ENCODE measurements at places on chromosomes 13 and 19.
A peak's percentile ranks its signal among the peaks of the same experiment; 100 is the strongest.

DNA sequence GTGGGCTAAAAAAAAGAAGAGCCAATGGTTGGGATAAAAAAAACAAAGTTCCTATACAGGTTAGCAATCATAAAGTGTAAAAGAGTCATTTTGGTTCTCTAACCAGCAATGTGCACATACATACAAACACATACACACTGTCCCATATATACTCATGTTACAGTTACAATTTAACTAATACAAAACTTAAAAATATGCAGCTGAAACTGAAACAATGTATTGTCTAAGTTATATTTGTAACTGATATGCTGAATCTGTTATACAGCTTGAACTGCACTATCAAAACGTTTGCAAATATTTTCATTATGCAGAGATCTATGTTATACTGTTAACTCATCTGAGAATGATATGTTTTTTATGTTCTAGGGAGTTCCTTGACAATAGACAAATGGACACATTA lies 173.7 kb downstream of the KLF12 start:
- DNase-seq = no peak

- no peak for DNase-seq
Observed at GRCh38 chr19:50000841-50001557, 24.2 kb downstream of the VRK3 start.

GRCh38 chr13:19959141-19959830 lies 759 bp downstream of the ZMYM2 start:
- peak; percentile 7 for DNase-seq

GRCh38 chr13:77807431-77808135 lies 110.1 kb downstream of the SLAIN1 start:
- DNase-seq = no peak

GRCh38 chr13:72737033-72737432 lies 9.3 kb downstream of the BORA start:
- DNase-seq = no peak

GRCh38 chr19:42420055-42420544 lies 7.1 kb downstream of the LIPE start:
- no peak for DNase-seq

DNA sequence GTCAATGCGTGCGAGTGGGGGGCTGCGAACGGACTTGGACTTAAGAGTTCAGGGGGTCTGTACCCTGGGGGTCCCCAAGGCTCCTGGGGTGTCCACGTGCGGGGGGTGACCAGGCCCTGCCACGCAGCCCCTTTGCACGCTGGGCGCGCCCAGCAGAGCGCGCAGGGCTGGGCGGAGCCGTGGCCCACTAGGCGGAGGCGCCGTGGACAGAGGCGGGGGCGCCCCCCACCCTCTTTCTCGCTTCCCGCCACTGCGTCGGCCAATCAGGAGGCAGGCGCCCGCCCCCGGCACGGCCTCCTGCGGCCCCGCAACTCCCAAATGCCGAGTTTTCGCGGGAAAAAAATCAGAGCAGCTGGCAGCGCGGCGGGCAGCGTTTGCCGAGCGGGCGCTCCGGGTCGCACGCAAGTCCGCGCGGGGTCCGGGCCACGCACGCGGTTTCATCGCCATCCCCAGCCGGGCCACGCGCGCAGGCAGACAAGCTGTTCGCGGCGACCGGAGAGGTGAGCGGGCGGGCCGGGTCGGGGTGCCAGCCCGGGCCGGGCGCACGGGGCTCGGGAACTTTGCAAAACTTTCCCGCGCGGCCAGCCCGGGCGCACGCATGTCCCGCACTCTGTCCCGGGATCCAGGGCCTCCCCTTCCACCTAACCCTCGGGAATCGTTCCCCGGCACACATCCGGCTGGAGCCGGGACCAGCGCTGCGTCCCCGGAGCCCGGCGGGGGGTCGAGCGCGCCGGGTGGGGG lies at the start of gene UHRF1:
Gene UHRF1, plus strand, starts transcription at position 346 of the 741 bp plus-strand sequence. CDS start 1,385 bp downstream, outside the sequence.
- no peak for DNase-seq

GRCh38 chr13:113152984-113153809 lies 5.3 kb upstream of the PROZ start:
- no peak for DNase-seq

- no peak for DNase-seq
Observed at GRCh38 chr19:44912854-44913253, 1.6 kb upstream of the APOC1 start.

- DNase-seq = no peak
Observed at GRCh38 chr13:66778461-66778860, 451.7 kb downstream of the PCDH9 start.

GRCh38 chr13:24503379-24503696 lies 9.2 kb downstream of the PARP4 start:
- DNase-seq = no peak

- DNase-seq = no peak
Observed at GRCh38 chr13:109118521-109118920, 489.1 kb downstream of the MYO16 start.

DNA sequence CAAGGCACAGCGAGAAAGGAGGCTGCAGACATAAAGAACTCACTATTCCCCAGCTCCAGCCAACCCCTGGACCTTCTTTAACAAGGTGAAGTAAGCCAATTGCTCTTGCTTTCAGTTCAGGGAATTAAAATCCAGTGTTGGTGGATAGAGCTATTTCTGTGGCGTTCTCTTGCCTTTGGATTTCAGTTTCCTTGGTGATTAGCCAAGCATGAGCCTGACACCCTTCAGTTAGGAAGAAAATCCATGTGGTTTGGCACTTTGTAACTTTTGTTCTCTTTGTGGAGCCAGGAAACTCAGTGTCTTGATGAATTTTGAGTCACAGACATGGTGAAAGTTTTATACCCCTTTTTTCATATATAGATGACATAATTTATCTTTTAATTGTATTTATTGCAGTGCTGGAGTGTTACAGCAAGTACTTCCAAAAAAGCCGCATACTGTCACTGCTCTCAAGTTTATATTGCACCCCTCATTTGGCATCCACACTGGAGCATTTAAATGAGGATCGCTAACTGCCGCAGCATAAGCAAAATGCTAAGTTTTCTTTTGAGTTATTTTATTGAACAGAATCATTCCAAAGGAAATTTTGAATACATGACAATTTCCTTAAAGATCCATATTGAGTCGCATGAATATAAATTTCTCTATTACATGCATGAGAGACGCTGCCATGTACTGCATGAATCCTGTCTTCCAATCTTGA lies 406.8 kb downstream of the MYO16 start:
- DNase-seq = no peak

DNA sequence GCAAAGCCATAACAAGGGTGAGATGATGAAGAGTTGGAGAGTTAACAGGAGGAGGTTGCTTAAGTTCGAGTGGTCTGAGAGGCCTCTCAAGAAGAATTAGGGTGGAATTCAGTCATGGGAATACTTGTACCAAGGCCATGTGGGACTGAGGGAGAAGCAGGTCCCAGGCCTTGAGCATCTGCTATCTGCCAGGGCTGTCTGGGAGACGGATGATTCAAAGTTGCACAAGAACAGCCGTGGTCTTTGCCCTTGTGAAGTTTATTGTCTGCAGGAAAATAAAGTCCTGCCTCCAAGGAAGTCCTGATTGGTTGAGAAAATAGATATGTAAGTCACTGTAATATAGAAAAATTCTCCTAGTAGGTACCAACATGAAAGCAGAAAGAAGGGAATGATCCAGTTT lies 178.8 kb upstream of the RFC3 start:
- DNase-seq = no peak

DNA sequence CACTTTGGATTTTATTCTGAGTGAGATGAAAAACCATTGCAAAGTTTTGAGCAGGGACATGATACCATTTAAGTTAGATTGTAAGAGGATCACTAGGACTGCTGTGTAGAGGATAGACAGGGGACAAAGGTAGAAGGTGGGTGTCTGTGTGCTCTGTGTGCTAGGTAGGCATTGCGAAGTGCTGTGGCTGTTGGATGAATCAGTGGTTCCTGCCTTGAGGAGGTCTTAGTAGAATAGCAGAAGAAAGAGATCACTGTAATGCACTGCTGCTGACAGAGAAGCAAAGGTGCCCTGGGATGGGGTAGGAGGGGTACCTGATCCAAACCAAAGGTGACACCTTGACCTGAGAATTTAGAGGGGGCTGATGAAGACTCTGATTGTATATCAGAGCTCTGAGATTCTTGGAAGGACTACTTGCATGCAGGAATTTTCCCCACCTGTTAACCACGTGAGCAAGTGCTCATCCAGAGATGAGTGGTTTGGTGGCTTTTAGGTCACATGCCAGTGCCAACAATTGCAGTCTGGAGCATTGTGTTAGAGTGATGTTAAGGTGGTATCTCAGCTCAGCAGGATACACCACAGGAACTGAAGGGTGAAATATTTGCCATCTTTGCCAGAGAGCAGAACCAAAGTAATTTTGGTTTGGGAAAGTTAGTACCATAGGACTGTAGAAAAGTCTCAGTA lies 10.8 kb downstream of the WASF3 start:
- no peak for DNase-seq

DNA sequence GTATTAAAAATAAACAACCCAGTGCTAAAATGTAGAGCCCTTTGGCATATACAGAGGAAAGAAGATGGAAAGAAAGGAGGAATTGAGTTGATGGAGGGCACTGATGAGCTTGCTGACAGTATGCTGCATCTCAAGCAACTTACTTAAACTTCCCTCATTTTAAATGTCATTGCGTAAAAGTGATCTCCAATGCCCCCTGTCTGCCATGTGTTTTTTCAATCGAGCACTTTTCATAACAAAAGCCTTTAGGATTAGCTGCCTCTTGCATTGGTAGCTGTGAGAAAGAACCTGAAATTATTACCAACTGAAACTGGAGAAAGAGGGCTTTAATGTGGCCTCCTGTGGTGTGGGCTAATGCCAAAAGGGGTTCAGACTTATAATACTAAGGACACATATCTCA lies 541.6 kb downstream of the SUCLA2 start:
- no peak for DNase-seq

DNA sequence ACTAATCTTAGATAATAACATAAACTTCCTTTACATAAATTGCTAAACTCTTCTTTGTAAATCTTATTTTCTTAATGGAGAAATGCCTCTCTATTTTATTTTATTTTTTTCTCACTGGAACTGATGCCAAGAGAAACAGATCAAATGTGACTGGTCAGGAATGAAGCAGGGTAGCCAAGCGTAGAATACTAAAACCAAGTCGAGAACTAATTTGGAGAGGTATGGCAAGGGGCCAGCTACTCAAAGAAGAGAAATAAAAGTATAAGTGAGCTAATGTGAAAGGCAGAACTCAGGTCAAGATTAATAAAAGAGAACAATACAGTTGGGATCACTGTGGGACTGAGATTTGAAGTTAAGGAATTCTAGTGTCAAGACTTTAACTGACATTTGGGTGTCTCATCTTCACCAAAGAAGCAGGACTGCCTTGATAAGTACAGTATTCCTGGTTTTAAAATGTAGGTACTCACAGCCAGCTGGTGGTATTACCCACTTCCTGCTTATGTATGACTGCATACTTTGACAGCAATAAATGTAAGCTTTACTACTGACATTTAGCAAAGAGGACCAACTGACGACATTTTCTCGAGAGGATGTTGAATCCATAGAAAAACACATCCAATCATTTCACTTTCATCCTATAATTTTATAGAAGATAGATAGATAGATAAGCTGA lies 1192.2 kb downstream of the EFNB2 start:
- no peak for DNase-seq

DNA sequence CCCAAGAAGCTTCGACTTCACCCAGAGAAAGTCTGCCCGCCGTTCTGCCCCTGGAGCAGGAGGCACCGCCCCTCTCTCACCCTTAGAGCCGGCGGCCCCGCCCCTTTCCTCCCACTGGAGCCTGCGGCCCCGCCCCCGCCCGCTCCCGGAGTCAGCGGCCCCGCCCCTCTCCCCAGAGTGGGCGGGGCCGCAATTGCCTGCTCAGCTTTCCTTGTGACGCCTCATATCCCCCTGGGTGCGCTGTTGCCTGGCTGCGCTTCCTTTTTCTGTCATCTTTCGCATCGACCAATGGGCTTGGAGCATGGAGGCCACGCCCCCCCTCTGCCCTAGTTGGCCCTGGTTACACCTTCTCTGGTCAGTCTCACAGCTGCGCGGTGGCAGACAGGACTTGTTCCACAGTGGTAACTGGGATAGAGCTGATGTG lies 38.2 kb upstream of the ZNF492 start:
- DNase-seq = no peak

DNA sequence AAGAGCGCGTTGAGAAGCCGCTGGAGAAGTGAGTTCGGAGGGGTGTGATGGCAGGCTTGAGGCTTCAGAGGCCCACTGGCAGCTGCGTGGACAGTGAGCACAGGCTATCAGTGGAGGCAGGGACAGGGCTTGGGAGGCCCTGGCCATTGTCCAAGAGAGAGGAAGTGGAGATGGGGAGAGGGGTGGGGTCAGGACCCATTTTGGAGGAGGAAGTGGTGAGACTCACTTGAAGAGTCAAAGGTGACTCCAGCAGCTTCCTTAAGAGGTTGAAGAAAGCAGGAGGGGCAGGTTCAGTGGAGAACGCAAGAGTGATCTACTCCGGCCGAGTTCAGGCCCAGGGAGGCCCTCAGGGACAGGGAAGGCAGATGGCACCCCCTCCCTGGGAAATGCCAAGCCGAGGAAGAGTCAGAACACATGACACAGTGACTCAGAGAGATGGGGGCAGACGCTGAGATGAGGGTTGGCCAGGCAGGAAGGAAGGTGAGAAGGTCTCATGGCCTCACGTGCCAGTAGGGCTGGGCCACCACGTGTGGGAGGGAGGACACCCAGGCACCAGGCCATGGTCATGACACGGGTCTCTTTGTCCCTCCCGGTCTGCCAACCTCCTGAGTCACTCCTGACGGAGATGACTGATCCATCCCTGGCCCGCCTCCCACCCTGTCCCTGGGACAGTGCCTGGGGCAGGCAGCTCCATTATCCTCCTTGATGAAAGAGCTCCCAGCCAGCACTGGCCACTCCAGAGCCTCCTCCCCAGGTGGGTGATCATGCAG lies 10.1 kb upstream of the CD22 start:
- no peak for DNase-seq

DNA sequence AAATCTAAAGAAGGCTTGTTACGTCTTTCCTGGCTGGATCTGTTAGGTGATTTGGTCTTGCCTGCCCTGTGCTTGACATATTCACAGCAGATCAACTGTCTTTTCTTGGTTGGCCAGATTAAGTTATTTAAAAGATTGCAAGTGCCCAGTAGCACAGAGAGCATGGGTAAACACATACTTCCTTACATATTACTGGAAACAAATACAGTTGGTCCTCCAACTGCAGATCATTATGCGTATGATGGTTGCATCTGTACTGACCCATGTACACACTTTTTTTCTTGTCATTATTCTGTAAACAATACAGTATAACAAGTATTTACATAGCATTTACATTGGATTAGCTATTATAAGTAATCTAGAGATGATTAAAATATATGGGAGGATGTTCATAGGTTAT lies 9.2 kb upstream of the MPHOSPH8 start:
- no peak for DNase-seq

- DNase-seq = no peak
Observed at GRCh38 chr19:10422046-10422461, 1.7 kb downstream of the PDE4A start.
